ENCODE measurements at places on chromosomes 11 and 22.

DNA sequence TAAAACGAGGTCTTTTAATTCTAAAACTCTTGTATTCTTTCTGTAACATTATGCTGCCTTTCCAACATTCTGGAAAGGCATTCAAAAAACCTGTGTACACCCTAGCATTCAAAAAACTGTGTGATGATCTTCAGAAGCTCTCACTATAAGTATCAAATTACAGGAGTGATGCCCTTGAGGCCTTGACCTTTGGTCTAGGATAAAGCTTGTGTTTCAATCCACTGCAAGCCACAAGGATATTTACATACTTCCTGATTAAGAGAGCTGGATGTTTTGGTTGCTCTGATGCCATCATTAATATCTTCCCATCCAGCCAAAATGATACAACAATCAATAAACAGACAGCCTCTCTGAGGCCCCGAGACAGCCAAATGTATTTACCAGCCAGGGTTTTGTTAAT, 11.9 kb downstream of the CLPB start:
- no peak for DNase-seq

DNA sequence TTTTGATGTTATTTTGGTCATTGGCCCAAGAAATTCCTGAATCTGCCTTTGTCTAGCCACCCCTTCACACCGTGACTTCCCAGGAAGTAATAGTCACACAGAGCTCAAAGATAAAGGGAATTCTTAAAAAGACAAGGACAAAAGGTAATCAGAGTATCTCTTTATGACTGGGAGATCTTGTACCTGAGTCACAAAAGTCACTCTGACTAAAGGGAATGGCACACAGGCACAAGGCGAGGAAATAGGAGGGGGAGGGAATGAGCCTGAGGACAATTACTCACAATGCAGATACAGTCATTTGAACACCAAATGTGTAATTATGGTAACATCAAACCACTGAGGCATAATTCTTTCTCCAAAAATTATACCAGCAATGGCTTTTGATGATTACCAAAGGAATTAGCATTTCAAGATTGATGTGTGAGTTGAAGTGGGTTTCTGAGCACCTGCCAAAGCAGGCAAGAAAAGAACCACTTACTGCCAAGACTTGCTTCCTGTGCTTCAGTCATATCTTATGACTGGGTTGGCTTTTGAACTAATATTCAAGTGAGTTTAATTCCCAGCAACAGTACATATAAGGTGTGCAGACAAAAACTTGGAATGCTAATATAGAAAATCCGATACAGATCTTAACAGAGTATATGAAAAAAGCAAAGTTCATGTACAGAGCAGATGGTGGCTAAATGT, 856.4 kb downstream of the LRRC4C start:
- no peak for DNase-seq

GRCh38 chr22:32531931-32532819, 57.6 kb downstream of the FBXO7 start:
- DNase-seq = peak; percentile 24

DNA sequence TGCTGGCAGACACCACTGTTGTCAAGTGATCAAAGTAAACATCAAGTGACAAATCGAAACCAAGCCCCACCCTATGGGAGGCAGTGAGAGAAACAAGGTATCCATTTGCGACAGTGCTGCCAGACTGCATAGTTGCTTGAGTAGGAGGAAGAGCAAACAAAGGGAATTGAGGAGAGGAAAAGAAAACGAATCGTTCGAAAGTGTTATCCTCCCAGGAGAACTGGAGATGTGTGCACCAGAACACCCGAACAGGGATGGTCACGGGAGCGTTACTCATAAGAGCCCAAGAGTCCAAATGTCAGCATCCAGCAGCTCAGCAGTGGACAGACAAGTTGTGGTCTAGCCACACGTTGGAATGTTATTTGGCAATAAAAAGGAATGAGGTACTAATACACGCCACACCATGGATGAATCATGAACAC, 58.4 kb upstream of the NUP50 start:
- DNase-seq = no peak

- DNase-seq = no peak
Measured at GRCh38 chr22:37638391-37639069, 939 bp upstream of the SH3BP1 start.

DNA sequence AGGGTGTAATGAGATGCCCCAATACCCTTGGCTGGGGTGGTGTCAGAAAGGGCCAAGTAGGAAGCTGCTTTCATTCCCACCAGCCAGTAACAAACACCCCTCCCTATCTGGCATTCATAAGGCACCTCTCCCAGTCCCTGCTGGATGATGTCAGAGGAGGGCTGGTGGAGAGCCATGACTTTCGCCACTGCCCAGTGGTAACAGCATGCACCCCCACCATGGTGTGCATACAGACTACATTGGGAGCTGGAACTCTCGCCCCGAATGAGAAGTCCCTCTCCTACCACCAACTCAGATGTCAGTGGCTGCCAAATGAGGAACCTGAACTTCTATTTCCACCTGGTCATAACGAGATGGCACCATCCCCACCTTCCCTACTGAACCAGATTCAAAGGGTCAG, 73.3 kb downstream of the SGSM3 start:
- DNase-seq = no peak

DNA sequence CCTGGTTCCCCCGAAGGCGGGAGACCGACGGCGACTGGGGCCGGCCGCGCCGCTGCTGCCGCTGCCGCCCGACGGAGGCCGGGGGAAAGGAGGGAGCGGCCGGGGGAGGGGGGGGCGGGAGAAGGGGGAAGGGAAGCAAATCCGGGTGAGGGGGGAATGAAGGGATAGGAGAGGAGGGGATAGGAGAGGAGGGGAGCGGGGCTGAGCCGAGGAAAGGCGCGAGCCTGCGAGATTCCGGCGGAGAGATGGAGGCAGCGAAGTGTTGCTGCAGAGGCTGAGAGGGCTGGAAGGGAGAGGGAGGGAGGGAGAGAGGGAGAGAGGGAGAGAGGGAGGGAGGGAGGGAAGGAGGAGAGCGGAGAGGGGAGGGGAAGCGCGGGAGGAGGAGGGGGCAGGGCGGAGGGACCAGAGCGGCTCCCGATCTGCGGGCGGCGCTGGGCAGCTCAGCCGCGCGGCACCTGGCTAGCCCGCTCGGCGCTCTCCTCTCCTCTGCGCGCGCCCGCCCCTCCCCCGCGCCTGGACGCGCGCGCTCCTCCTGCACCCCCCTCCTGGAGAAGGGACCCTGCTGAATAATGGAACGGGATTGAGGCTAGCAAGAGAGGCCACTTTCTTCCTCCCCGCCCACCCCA, 52.3 kb downstream of the SLC22A12 start:
- peak; percentile 68 for DNase-seq

DNA sequence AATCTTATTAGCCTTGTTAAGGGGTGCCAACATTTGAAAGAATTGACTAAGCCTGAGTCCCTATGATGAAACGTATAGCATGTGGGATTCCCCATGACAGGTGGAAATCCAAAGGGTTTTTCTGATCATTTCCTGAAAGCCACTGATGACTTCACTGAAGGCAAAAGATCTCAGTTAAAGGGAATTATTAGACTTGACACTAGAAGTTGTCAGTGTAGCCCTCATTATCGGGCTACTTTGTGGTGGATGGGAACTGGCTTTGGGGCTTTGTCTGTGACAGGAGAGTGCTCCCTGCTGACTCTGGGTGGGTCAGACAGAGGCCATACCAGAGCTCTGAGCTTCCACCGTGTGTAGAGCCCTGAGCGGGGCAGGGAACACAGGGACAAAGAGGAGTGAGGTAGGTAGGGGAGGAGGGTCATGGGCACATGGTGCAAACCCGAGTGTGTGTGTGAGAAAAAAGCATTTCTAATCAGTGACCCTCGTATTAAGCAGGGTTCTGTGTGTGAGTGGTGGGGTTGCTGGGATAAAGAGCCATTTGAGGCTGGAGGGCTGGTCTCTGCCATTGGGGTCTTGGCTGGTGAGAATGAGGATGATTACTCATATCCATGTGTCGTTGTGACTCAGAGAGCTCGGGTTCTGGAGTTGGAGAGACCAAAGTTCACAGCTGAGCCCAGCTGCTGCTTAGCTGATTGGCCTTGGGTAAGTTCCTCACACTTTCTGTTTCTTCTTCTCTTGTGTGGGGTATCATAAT, 101.1 kb downstream of the GRIK4 start:
- no peak for DNase-seq

DNA sequence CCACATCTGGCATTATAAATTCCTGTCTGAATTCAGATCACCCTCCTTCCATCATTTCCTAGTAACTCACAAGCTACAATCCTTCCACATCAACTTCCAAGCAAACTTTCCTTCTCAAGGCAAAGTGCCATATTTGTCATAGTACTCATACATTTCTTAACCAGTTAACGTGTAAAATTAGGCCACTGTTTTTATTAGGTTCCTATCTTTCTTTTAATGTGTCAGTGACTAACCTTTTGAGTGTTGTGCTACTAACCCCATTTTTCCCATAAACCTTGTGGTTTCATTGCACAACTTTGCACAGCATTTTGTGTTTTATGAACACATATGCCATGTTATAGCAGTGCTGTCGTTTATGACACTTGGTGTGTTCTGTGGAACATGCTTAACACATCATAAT, 90.1 kb downstream of the KIF18A start:
- no peak for DNase-seq

DNA sequence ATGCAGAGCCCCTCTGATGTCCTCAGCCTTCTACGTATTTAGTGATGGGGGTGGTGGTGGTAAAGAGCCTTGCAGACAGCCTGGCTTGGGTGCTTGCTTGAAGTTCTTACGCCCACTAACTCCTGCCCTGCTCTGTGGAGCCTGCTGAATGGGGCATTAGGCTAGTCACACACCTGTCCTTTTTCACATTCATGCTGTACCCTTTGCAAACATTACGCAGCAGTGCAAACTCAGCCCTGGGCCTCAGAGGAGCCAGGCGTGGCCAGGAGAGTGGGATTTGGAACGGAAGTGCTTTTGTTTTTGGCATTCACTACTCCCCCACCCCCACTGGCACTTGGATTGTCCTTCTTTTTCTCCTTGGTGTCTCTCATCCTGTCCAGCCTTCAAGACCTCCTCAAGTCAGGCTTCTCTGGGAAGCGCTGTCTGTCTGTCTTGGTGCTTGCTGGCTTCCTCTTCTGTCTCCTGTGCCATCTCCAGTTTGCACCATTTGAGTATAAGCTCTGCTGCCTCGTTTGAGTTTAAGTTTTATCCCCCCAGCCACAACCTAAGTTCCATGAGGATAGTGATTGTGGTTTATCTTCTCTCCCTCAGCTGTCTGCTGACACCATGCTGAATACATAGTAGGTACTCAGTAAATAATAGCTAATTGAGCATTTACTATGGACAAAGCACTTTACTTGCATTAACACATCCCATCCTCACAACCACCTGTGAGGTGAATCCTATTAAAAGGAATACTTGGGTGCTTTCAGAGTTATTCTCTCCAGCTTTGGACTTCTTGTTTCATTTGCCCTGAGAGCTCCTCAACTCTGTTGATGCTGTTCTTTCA, 26.7 kb downstream of the ZBTB16 start:
- DNase-seq = peak; percentile 74

DNA sequence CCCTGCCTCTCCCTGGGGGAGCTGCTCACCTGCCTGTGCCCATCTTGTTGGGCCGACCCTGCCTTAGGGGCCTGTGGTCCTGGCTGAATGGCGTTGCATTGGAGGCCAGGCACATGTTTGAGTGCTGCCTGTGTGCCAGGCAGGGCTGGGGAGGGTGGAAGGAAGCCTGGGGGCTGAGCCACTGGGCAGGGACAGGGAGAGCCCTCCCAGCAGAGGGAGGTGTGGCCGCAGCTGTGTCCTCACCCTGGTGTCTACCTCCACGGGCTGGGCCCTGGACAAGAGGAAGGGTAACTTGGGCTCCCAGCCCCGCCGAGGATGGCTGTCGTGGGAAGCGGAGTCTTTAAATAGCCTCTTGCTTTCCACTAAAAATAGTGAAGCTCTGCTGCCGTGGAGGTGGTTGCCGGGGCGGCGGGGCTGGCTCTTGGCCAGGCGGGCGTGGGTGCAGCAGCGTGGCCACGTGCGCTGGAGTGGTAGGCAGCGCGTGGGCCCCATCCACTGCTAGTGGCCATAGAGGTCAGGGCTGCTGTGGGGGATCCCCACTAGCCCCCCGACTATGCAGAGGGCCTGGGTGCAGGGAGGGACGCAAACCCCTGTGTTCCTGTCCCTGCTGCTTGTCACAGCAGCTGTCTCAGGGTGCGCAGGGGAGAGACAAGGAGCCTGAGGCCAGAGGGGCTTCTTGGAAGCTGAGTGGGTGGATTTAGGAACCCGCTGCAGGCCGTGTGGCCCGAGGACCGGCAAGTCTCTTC, 6.2 kb downstream of the ZDHHC8 start:
- no peak for DNase-seq

DNA sequence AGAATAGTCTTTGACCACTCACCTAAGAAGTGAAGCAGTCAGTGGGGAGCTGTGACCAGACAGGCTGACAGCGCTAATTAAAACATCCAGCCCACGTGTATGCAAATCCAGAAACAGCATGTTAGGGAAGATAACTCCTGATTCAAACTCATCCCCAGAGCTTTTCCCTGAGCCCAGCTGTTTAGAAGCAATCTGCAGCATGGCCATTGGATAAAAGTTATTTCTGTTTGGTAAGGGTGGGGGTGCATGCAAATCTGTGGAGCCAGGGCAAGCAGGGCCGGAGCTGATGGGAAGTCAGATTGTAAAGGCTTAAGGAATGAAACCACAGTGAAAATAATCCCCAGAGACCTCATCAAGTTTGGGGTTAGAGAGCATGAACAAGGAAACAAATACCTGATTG, 247.9 kb upstream of the KIRREL3 start:
- DNase-seq = no peak

- DNase-seq = no peak
Measured at GRCh38 chr11:1121813-1122663, 35.7 kb upstream of the MUC5AC start.

DNA sequence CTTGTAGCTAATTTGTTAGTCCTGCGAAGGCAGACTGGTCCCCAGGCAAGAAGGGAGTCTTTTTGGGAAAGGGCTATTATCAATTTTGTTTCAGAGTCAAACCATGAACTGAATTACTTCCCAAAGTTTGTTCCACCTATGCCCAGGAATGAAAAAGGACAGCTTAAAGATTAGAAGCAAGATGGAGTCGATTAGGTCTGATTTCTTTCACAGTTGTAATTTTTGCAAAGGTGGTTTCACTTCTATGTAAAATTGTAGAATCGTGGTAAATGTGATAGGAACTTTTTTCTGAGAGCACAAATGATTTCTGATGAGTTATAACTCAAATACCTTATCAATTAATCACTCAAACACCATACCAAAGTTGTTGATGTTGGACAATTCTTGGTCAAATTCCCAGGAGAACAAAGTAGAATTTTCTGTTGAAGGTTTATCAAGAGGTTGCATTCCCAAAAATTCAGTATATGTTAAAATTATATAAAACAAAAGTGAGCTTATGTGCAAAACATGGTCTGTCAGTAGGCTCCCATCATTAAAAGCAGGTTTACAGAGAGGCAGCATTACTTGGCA, 2.9 kb upstream of the CTSC start:
- DNase-seq = no peak

- no peak for DNase-seq
Measured at GRCh38 chr11:10934293-10934860, 76.5 kb upstream of the ZBED5 start.

DNA sequence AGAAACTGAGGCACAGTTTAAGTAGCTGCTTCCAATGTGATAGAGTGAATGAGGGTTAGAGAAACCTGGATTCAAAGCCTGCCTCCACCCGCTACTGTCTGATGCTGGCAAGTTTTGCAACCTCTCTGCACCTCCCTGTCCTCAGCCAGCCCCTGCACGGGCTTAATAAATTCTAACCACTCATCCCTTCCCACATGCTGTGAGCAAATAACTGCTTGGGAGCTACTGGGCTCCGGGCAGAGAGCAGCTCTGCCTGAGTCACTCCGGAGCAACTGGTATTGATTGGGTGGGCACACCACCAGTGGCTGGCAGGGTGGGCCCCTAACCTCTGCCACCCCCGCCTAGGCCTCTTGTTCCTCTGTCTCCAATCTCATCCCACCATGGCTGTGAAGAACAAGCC, 104.3 kb upstream of the SYT13 start:
- DNase-seq = peak; percentile 84

Data from NCI-H1092 treated with DMSO at 0.1 percent for 48 hours (cell line).